Activated naive CD4-positive, alpha-beta T cell (primary cell): ENCODE measurements at places on chromosomes 11 and 22.

DNA sequence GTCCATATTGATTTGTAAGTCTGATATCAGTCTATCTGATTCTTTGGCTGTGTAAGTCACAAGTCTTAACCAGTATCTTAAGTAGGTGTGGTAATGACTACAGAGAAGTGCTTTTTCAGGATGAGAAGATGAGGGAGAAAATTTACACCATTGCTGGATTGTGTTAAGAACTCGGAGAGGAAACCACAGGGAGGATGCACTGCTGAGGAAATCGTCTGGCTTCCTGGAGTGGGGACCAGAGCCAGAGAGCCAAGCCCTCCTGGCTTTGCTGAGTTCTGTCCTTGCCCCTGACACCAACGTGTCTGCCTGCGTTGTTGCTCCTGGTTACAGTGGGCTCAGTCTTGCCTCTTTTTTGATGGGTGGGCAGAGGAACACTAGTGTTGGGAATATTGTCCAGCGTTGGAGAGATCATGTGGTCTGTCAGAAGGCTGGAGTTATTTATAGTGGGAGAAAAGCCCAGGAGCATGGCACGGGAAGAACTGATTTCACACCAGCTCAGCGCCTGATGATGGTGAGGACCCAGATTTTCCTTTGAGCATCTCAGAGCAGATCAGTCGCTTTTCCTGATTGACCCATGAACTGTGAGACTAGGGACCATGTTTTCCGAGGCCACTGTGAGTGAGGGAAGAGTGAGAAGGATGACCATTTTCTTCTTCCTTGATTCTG, 29.6 kb downstream of the MARK2 start:
- DNase-seq, result no peak

GRCh38 chr11:88043149-88043548, 132.1 kb downstream of the RAB38 start:
- no peak for DNase-seq

DNA sequence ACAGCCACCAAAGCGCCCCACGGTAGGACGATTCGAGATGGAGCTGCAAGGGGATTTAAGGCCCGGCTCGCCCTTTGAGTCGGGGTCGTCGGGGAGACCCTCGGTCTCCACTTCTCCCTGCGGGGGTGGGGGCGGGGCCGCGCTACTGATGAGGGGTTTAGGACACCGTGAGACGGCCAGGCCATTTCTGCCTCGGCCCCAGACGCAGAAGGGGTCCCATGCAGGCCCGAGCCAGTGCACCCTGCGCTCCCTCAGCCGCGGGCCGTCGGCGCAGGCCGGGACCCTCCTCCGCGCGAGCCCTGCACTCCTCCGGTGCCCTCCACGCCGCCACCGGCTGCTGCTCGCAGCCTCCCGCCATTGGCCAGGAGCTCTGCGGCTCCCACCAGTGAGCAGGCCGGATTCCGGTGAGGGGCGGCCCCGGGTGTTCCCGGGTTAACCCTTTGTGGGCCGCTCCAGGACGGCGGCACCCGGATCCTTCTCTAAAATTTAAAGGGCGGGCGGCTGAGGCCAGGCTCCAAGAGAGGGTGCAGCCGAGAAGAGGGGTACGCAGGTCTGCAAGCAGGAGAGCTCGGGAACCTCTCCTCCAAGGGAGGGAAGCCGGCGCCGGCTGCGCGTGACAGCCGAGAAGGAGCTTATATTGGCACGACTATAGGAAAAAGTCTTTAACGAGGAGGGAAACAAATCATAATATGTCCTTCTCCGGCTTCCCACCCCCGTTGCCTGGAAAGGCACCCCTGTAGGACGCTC, 18.0 kb downstream of the CREB3L1 start:
- peak; percentile 40 for DNase-seq

- DNase-seq, result no peak
These were observed 147.9 kb upstream of the DDI1 start for GRCh38 chr11:103888541-103888951.

GRCh38 chr11:123477205-123477907, 47.3 kb downstream of the GRAMD1B start:
- DNase-seq, result no peak

DNA sequence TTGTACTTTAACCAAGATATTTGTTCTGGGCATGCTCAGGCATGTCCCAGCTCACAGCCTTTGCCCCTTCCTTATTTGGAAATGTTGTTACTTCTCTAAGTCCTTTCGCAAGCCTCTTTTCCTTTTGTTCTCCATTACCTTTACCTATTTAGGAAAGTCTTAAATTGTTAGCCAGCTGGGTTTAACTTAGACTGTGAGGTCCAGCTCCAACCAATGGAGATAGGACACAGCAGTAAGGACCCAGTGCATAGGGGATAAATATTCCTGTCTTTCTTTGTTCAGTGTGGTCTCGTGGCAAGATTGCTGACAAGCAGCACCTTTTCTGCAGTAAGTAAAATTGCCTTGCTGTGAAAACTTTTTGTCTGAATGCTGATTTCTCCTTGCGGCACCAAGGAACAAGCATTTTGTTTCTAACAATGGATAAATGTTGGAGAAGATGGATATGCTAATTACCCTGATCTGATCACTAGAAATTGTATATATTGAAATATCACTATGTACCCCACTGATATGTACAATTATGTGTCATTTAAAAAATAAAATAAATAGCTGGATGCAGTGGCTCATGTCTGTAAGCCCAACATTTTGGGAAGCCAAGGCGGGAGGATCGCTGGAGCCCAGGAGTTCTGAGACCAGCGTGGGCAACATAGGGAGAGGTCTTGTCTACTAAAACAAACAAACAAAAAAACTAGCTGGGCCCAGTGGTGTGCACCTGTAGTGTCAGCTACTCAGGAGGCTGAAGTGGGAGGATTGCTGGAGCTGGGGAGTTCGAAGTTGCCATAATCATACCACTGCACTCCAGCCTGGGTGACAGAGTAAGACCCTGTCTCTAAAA, 31.9 kb upstream of the FTH1 start:
- DNase-seq, result no peak

DNA sequence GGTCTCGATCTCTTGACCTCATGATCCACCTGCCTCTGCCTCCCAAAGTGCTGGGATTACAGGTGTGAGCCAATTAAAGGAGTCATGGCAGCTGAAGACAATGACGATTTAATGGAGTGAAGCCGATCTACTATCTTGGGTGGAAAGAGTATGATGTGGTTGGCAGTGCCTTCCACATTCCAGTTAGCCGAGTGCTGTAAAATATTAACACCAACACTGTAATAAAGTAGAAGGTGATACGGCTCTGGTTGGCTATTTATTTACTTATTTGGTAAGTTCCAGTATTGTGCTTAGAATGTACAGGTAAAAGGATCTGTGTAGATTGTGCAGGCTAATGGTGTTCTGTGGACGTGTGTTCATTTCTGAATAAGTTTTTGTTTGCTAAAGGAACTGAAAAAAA, 149.6 kb upstream of the MTMR2 start:
- DNase-seq, result no peak

- DNase-seq, result no peak
These were observed 18.7 kb downstream of the CELSR1 start for GRCh38 chr22:46518542-46519325.

- DNase-seq, result no peak
These were observed 3.0 kb downstream of the GSTT4 start for GRCh38 chr22:24002272-24002671.

- no peak for DNase-seq
These were observed 9.6 kb upstream of the EMID1 start for GRCh38 chr22:29195964-29196666.

GRCh38 chr22:42754658-42755057, 34.0 kb upstream of the A4GALT start:
- no peak for DNase-seq

DNA sequence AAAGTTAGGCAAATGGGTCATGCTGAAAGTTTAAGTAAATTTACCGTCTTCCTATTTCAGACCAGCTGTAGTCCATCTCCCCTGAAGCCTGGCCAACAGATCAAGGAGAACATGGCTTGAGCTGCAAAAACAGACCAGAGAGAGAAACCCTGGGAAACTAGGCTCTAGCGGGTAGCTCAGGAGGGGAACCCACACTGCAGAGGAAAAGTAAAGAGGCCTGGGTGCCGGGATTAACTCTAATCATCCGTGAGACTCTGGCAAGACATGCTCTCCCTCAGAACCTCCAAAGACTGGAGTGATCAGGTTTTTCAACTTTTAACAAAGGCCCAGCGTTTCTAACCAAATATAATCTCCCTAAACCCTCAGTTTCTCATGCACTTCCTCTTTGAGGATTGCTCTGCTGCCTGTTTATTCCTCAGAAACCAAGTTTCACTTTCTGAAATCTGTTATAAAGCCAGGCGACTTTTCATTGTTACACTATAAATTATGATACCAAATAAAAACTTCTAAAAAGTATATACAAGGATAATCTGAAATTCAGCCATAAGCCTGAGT, 67.5 kb downstream of the GAB2 start:
- DNase-seq, result no peak

DNA sequence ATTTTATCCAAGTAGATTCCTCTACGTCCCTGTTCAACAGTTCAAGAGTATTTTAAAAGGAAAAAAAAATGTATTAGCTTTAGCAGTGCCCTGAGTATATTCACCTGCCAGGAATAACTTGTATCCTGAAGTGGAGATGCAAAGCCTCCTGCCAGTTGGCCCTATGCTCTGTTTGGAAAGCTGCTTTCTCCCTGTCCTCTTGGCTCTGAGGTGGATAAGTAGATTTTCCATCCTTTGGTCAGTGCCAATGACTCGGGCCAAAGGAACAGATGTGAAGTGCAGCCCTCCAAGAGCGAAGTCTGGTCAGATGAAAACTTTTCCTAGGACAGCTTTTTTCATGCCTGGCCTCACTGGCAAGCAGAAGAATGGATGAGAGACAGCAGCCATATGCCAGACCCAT, 839.9 kb upstream of the TENM4 start:
- DNase-seq, result no peak

DNA sequence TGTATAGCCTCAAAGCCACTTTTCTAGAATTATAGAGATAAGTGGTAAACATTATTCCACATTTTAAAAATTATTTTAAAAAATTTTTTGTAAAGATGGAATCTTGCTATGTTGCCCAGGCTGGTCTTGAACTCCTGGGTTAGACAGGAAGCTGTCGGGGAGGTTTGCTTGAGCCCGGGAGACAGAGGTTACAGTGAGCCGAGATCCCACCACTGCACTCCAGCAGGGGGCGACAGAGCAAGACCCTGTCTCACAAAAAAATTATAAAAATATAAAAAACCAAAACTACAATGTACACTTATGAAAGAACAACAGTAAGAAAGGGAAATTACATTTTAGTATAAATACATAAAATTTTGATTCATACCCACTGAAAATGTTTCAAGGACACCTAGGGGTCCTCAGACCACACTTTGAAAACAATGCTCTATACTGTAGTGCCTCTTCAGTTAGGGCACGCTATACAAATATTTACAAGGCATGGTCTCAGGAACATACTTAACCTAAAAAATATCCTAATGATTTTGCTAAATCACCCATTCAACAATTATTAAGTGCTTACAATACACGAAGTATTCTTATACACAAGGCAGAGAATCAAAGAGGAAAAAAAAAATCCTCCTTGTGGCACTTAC, 111.2 kb downstream of the MRTFA start:
- DNase-seq, result peak; percentile 20

DNA sequence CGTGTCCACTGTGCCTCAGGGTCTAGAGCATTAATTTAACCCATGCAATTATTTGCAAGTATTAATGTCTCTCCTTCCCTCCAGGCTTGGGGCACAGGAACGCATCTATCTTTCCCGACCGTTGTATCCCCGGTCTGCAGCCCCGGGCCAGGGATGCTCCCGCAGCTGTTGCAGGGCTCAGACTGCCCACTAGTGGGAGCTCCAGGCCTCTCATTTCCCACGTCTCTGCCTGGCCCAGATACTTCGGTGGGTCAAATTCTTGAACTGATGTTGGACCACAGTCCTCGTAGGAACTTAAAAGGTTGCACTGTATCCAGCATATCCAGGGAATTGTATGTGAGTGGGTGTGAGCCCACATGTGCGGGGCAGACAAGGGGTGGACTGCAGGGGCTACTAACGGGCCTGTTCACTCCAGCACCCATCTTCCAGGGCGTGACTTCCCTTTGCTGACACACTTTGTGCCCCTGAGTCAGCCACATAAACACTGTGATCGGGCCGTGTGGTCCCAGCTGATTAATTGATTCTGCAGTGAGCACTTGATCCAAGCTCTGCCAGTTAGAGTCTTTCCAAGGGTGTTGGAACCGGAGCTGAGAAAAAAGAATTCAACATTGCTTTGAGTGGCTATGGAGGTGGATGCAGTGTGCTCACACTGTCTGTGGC, 451.3 kb downstream of the TBC1D22A start:
- DNase-seq, result no peak

DNA sequence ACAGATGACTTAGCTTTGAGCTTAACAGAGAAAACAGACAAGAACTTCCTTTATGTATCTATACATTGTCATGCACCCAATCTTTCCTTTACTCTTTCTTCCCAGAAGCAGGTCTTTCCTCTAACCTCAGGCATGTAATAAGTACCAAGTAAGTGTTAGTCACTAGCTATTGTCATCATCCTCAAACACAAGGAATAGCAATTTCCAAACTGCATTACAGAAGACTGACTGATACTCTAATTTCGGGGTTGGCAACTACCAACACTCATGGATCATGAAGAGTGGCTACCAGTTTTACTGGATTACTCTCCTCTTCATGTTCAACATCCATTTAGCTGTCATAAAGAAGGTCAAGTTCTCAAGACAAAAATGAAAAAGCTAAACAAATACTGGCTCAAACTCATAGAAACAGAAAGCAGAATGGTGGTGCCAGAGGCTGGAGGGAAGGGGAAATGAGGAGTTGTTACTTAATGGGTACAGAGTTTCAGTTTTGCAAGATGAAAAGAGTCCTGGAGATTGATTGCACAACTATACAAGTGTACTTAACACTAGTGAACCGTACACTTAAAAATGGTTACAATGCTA, 111.6 kb downstream of the SIK3 start:
- DNase-seq, result no peak

DNA sequence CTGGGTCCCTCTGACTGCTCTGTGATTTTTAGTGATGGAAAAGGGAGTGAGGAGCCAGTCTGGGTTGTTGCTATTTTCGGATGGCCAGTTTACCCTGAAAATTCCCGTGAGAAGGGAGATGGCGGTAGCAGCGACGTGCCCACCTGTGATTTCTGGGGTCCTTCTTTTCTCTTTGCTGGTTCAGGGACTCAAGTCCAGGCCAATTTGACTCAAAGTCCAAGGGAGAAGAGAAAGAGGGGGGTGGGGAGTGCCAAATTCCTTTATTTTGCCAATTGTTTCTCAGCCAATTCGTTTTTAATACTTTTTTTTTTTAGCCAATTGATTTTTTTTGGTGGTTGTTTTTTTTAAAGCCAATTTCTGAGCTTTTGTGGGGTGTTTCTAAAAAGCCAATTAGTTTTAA, 6.9 kb downstream of the IGF2 start:
- no peak for DNase-seq

GRCh38 chr11:67083786-67084366, 27.2 kb downstream of the RHOD start:
- no peak for DNase-seq

DNA sequence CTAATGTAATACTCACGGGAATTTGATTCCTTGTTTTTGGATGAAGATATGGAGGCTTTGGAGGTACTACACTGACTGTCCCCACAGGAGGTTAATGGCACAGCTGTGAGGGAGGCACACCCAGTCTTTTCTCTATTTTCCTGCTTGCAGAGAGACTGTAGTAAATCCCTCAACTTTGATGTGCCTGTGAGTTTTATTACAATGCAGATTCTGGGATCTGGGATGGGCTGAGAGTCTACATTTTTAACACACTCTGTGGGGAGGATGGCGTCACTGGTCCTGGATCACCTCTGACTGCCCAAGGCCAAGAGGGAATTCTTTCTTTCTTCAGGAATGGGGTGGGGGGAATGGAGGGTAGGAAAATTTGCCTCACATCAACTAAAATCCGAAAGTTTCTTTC, 80.2 kb upstream of the NTM start:
- DNase-seq, result no peak
